ENCODE measurements at places on chromosomes 3 and 15. TPM values are rescaled to one million over a fixed set of nuclear protein-coding genes. Genes with fewer than 3 reads are reported as not detected.

- no peak for DNase-seq
Observed at GRCh38 chr3:48157202-48157840, 30.9 kb downstream of the CDC25A start.

The FGF12 gene
- not detected for total RNA-seq

DNA sequence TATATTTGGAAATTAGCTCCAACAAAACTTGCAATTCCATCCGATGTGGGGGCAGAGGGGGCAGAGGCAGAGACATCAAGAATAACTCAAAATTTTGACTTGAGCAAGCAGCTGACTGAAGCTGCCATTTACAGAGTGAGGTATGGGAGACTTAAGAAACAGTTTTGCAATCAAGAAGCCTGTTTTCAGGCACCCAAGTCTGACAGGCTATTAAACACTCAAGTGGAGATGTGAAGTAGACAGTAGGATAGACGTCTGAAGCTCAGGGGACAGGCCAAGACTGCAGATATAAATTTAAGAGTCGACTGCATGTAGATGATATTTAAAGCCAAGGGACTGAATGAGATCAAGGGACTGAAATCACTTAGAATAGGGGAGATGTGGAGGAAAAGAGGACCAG, 9.9 kb upstream of the SH3BP5 start:
- no peak for DNase-seq

GRCh38 chr3:143447491-143447890, 327.9 kb downstream of the CHST2 start:
- DNase-seq, result no peak

- no peak for DNase-seq
Observed at GRCh38 chr15:69393831-69394491, 20.2 kb upstream of the KIF23 start.

GRCh38 chr3:197963019-197963637, 3.1 kb downstream of the LMLN start:
- DNase-seq, result no peak

GRCh38 chr3:140388202-140388922, 289.5 kb upstream of the TRIM42 start:
- no peak for DNase-seq

GRCh38 chr3:53085476-53085875, 39.6 kb upstream of the SFMBT1 start:
- DNase-seq, result no peak

- DNase-seq, result no peak
Observed at GRCh38 chr15:38994310-38994709, 429.7 kb upstream of the RASGRP1 start.

The ZIC4 gene
- total RNA-seq, result not detected

The BFSP2 gene
- not detected for total RNA-seq
